T-helper 17 cell (primary cell): ENCODE measurements at places on chromosomes 2 and 18.

GRCh38 chr2:66024391-66024790, 410.5 kb upstream of the MEIS1 start:
- DNase-seq, result no peak

DNA sequence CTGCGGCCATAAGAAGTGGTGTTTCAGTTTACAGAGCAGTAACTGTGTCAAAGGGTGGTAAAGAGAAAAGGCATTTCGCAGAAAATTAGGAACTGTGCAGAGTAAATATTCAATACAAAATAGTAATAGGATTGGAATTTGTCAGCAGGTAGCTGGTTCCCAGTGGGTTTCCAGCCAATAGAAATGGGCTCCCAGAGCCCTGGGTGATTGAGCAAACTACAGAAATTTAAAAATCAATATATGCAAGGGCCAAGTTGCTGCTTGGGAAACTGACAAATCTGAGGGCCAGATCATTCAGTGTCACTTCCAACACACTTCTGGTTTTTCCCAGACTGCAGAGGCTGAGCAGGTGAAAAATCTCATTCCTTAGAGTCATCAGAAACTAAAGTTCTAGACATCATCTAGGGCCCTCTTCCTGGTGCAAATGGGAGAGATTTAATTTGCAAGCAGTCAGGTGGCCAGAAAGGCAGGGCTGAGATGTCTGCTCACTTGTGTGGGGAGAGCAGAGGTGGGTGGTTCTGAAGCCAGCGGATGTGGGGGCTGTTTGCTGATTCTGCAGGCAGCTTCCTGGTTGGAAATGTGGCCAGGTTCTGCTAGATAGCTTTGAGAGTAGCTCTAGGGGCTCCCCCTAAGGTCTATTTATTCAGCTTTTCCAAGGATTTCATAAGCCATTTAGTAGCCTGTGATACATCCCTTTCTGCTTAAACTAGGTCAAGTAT, 182.4 kb downstream of the NCK2 start:
- DNase-seq, result peak; percentile 27

GRCh38 chr2:54579682-54580620, 123.8 kb downstream of the SPTBN1 start:
- DNase-seq, result no peak

GRCh38 chr18:64419156-64419555, 270.3 kb upstream of the LINC00305 start:
- no peak for DNase-seq

GRCh38 chr2:31729065-31729439, 148.3 kb upstream of the SRD5A2 start:
- no peak for DNase-seq

DNA sequence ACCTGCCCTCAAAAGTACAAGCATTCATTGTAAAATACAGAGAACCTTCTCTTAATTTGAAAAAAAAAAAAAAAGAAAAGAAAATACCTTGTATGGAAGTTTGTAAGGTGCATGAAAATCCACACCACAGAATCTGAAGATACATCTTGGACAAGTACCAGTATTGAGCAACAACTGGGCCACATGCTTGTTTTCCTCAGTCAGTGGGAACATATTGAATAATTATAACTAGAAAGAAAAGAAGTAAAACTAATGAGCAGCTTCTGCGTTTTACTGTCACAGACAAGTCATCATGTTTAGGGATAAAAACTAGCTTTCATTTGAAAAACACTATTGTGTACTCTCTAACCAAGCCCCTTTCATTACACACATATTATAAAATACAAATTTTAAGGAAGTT, 5.8 kb upstream of the PEX13 start:
- DNase-seq, result no peak

- no peak for DNase-seq
Observed at GRCh38 chr2:149225446-149225845, 104.9 kb upstream of the LYPD6 start.

DNA sequence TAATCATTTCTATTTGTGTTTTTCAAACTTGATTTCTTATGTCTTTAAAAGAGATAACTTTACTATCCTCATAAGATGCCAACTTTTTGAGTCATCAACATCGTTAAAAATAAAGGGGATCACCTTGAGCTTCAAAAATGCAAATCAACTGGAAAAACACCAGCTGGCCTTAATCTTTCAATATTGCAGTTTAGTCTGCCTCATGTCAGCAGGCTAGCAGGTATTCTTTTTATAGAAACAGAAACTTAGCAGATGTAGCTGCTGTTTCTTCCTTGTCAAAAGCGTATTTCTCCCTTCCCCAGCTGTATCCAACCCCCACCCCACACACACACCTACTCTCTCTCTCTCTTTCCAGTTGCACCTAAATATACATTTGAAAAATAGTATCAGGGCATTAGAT, 154.1 kb upstream of the ZNF804A start:
- no peak for DNase-seq

- no peak for DNase-seq
Observed at GRCh38 chr18:26262156-26262555, 35.9 kb downstream of the TAF4B start.

DNA sequence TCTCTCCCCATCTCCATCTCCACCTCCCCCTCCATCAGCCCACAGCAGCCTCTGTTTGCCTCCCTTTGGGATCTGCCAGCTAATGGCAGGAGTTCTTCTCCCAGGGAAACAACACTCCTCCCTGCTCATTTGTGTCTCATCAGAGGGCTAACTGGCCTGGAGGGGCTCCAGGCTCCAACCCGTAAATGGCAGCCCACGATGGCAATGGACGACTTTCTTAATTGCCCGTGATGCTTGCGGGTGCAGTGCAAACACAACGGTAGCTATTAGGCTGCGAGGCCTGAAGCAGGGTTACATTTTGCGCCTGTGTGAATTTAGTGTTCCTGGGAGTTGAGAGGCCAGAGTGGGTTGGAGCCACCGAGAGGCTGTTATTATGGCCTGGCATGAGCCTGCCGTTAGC, 285.1 kb downstream of the TNS1 start:
- no peak for DNase-seq

DNA sequence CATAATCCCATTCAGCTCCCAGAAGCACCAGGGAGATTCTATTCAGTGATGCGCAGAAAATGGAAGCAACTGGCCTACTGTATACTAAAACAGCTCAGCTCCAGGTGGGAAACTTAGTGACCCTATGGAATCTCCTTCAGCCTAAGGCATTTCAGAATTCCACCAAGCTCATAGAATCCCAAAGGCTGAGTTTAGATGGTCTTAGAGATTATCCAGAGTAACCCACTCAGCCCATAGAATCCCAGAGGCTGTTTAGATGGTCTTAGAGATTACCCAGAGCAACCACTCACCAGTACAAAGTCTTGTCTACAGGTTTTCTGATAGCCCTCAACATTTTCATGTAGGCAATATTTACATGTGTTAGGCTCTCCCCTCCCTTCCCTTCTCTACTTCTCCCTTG, 232.0 kb upstream of the SLC14A2 start:
- no peak for DNase-seq

- no peak for DNase-seq
Observed at GRCh38 chr2:142868229-142868762, 9.2 kb upstream of the KYNU start.

- DNase-seq, result no peak
Observed at GRCh38 chr2:57880967-57881366, 165.6 kb upstream of the VRK2 start.

DNA sequence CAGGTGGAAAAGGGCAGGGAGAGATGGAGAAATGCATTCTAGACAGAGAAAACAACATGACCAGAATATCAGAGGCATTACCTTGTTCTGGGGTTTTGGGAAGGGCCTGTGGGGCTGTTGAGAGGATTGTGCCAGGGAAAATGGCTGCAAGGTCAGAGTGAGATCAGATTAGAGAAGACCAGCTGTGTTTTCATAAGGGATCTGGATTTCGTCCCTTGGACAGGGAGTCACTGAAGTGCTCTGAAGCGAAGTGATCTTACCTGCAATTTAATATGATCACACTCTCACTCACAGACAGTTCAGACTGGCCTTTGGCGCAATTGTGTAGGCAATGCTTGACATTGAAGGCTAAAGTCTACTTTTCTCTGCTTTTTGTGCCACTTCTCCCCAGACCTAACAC, 20.3 kb upstream of the REG3G start:
- no peak for DNase-seq

DNA sequence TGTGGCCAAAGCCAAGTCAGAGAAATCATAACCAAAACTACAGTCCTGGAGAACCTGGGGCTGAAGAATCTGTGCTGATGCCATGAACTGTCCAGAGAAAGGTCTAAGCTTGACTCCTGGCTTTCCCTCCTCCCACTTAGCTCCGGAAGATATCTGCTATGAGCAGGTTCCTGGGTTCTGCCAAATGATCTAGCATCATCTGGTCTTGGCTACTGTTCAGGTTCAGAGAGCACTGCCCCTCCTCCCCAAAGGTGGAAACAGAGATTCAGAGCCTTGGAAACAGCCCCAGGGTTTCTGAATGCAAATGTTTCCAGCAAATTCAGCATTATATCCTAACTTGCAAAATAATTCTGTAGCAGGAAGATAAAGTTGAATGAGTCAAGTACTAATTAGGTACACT, 219.2 kb upstream of the SP5 start:
- no peak for DNase-seq

DNA sequence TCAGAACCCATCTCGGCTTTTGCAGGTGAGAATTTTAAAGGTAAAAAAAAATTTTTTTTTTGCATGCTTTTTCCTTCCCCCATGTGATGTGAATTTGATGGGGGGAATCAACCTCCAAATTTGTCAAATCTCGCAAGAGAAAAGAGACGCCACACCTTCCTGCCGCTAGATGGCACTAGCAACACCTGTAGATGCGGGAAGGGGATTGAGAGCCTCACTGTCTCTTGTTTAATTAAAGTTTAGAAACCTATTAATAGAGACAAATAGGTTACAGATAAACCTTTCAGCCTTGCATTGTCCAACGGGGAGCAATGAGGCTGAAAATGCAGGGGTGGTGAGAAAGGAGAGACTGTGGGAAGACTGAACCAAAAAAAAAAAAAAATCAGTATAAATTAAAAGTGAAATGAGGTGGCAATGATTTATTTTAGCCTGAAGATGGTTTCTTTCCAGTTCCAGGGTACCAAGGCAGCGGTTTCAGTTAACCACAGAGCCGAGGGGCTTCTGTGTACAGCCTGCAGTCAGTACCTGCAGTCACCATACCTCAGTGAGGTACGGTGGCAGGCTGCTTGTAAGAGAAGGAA, 84.6 kb downstream of the NRP2 start:
- peak; percentile 14 for DNase-seq

DNA sequence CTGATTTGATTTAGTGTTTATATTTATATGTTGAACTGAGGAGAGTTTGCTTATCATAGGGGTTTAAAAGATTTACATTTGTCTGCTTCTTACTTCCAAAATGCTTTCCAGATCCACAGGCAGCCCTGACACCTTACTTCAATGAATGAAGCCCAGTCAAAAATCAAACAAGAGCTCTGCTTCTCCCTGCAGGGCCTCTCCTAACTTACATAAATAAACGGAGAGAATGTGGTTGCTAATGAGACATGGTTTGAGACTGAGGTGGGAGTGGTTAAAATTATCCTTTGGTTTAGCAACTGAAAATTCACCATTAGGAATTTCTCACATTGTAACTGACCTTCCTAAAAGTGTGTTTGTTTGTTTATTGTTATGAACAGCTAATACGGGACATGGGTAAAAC, 612.3 kb upstream of the FANCL start:
- no peak for DNase-seq

DNA sequence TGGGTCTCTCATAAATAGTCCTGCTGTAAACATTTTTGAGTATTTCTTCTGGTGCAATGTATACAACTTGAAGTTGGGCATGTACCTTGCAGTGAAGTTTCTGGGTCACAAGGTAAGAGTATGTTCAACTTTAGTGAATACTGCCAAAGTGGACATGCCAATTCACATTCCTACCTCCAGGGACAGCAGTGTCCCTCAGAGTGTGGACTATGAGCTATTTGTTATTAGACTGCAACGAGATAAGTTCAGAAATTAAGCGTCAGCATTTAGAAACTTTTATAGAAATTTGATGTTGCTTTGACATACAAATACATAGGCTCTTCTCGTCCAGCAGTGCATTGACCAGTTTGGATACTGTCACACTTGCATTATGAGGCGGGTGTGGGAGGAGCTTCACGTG, 7.2 kb upstream of the ACKR3 start:
- DNase-seq, result no peak

- no peak for DNase-seq
Observed at GRCh38 chr18:76759056-76759455, 63.3 kb upstream of the ZNF236 start.

DNA sequence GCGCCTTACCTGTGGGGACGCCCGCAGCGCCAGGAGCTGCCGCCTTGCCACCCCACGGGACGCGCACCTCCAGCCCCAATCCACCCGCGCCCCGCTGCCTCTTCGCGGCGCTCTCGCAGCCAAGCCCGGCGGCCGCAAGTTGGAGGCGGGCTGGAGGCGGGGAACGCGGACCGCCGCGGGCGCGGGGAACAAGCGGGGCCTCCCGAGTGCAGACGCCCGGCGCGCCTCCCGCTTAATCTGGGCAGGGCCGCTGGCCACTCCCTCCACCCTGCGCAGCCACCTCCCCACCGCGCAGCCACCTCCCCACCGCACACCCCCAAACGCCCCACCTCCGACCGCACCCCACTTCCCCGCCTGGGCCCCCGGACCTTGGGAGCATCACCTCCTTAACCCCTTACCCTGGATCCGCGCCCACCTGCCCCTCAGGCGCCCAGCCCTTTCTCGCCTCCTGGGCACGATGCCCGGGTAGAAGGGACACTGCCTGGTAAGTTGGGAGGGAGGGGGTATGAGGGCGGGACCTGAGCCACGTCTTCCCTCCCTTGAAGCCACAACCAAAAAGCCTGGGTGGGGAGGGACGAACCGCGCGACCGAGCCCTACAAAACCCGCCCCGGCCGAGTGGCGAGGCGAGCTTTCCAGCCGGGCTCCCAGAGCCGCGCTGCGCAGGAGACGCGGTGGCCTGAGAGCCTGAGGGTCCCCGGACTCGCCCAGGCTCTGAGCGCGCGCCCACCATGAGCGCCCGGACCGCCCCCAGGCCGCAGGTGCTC, at the start of the genes COL4A3 and COL4A4:
COL4A3 (plus strand) TSS at position 627 of the 765 bp plus-strand sequence; CDS start at position 730, 103 bp downstream.
COL4A4 (minus strand) TSS at position 208 of the 765 bp plus-strand sequence. CDS start 16,722 bp downstream, outside the sequence.
- no peak for DNase-seq

DNA sequence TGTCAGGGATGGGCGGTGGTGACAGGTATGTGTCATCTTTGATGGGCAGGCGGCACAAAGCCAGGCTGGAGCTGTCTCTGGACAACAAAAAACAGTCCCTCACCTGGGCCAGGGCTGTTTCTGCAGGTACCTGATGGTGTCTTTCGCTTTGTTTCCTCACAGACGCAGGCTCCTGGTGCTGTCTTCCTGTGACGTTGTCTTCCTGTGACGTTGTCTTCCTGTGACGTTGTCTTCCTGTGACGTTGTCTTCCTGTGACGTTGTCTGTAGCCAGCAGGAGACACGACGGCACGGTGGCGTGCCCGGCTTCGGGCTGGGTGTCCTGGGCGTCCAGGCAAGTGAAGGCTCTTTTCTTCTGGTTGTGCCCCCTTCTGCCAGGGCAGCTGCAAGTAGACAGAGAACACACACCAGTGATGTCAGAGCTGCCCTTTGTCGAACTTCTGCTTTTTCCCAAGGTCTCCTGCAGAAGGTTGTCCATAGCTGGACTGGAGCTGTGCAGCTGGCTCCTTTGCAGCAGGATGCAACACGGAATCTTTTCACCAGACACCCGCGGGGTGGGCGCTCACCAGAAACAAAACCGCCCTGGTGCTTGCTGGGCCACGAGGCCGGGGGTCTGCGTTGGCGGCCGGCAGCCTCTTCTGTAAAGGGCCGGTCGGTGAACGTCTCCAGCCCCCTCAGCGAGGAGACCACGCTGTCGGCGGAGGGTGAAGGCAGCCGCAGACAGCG, 21.1 kb downstream of the GPR35 start:
- DNase-seq, result no peak
